ENCODE measurements at places on chromosomes 2 and 18.
A peak's percentile ranks its signal among the peaks of the same experiment; 100 is the strongest.

DNA sequence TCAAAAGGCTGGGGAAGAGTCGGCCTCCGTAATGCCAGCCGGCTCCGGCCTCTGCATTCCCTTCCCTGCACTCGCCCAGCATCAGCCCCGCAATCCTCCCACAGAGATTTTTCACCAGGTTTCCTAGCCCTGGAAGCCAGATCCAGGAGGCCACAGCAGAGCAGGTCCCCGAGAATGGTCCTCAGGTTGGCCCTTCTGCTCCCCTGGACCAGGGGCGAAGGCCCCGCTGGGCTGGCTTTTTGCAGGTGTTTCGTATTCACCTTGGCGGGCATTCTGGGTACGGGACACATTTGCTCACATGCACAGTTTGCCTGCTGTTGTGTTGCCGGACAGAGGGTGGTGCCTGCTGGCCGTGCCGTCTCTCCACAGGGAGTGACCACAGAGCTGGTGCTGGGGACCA lies 309.5 kb downstream of the NDUFA10 start:
- no peak for DNase-seq

GRCh38 chr2:165699946-165700345 lies 94.1 kb downstream of the GALNT3 start:
- no peak for DNase-seq

DNA sequence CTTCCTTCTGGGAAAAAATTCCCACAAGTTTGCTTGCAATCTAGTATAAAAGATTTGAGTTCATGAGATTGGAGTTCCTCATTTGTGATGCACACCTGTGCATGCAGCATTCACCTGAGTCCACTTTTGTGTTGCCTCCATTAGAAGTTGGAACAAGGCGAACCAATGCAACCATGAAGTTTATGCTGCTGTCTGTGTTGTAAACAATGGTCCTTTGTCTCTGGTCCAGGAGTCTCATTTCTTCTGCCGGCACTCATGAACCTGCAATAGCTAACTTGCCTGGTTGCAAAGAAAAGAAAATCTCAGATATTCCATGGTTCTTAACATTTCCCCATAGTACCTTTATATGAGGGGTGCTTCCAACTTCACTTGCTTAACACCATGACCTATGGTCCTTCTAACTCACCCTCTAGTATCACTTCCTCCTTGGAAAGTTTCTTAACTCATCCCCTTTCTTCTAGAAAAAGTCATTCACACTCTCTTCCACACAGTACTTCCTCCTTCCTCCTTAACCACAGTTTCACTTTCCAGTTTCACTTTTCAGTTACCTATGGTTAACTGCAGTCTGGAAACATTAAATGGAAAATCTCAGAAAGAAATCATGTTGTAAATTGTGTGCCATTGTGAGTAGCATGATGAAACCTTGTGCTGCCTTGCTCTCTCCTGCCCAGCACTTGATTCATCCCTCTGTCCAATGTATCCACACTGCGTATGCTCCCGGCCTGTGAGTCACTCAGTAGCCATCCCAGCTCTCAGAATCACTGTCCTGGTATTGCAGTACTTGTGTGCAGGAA lies 128.8 kb upstream of the TRIB2 start:
- no peak for DNase-seq

DNA sequence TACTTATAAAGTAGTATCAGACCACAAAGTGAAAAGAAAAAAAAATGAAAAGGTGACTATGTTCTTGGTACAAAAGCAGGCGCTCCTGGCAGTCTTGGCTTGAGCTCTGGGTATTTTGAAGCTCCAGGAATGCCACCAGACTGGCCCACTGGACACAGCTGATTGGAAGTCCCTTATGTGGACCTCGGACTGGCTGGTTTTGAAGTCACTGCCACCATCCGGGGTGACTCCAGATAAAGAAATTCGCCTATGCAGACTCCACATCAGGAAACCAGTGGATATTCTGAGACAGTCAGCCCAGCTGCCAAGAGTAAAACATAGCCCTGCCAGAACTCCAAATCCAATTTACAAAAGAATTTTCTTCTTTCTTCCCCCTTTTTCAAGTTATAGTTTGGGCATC lies 28.0 kb downstream of the ACKR3 start:
- no peak for DNase-seq

- DNase-seq: no peak
Observed at GRCh38 chr2:38610851-38611801, 8.4 kb upstream of the HNRNPLL start.

GRCh38 chr2:29218550-29219125 lies 103.4 kb downstream of the CLIP4 start:
- DNase-seq: no peak

- peak; percentile 48 for DNase-seq
Observed at GRCh38 chr18:33184958-33185357, 255.6 kb downstream of the CCDC178 start.

DNA sequence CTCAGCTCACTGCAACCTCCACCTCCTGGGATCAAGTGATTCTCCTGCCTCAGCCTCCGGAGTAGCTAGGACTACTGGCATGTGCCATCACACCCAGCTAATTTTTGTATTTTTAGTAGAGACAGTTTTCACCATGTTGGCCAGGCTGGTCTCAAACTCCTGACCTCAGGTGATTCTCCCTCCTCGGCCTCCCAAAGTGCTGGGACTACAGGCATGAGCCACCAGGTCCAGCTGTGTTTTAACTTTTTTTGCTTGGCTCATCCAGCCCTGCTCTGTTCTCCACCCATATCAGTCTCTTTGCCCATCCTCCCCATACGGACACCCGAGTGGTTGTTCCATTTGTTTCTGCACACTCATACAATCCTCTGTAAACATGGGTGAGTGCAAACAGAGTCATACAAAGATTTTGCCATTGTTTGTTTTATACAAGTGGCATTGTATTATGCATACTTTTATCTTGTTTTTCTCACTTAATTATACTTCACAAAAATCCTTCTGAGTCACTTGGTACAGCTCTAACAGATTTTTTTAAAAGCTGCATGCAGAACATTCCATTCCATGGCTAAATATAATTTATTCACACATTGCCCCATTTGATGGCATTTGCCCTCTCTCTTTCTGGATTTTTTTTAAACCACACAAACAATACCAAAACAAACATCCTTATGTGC lies 5.3 kb downstream of the APOB start:
- DNase-seq: no peak

DNA sequence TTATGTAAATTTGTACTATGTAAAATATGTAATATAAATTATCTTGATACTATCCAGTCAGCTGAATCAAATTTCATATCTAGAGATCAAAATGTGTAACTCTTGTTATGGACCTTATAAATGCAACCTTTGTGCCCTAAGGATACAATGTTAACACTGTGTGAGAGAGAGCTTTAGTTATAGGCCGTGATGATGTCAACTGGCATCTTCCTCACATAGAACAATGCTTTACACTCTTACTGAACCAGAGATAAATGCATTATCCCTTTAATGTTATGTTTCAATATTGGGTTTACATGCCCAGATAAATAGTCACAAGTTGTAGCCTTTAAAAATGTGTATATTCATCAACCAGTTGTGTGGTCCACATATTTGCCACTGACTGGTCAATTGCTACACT lies 115.1 kb downstream of the KCNJ3 start:
- DNase-seq: no peak

- DNase-seq: peak; percentile 40
Observed at GRCh38 chr2:188278388-188279092, 13.1 kb upstream of the GULP1 start.

DNA sequence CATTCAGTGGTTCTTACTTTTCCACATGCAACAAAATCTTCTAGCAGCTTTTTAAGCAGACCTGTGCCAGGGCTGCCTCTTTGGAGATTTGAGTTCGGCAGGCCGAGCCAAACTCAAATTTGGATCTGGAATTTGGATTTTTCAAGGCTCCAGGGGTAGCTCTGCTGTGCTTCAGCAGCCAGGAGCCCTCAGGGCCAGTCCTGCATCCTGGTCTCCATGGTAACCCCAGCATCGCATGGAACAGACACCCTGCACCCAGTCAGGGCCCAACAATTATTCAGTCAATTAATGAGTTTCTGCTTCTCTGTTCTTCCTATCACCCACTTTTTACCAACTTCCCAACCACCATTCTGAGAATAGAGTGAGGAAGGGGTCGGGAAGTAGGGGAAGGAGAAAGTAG lies 30.0 kb downstream of the EN1 start:
- DNase-seq: peak; percentile 1

GRCh38 chr2:197516393-197516761 lies 511 bp downstream of the MOB4 start:
- peak; percentile 60 for DNase-seq

DNA sequence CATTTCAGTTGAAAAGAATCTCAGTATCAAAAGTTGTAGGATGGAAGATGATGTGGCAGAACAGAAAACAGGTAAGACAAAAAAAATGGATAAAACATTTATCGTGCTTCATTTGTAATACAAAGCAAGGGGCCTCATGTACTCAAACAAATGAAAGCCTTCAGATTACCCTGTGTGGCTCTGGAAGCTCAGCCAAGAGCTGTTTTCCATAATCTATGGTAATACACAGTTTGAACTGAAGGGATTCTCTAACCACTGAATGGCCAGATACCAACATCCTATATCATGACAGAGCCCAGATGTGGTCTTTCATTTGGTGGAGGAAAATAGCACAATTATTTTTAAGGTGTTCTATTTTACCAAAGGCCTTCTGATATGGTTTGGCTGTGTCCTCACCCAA lies 272.1 kb upstream of the RND3 start:
- DNase-seq: no peak

GRCh38 chr18:58290116-58290695 lies 246.2 kb downstream of the NEDD4L start:
- DNase-seq: no peak

- no peak for DNase-seq
Observed at GRCh38 chr2:238874330-238875050, 26.6 kb downstream of the TWIST2 start.
